ENCODE measurements at places on chromosomes 5 and 9. TPM values are rescaled to one million over a fixed set of nuclear protein-coding genes. Genes with fewer than 3 reads are reported as not detected.

The COL27A1 gene
- total RNA-seq, result 14.5 TPM

The BHMT gene
- not detected for total RNA-seq

The PCDHGB7 gene
- 0.07 TPM for total RNA-seq

The F2RL1 gene
- 254 TPM for total RNA-seq

The FAM153A gene
- not detected for total RNA-seq

The SGCD gene
- total RNA-seq, result 4.0 TPM
